Stimulated activated CD8-positive, alpha-beta memory T cell treated with anti-CD3 and anti-CD28 coated beads, Interleukin-2, amount 100 ng/mL, for 1 hour (primary cell): ENCODE measurements at places on chromosomes 7 and 10.

DNA sequence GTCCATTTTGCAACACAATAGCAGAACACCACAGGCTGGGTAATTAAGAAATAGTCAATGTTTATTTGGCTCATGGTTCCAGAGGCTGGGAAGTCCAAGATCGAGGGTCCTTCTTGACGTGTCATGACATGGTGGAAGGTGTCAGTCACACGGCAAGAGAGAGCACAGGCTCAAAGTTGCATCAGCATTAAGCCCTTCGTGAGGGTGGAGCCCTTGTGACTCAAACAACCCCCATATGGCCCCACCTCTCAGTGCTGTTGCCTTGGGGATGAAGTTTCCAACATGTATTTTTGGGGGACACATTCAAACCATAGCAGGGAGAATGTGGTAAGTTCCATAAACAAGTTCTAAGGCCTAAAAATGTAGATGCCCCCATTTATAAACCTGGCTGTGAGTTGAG lies 24.6 kb upstream of the GTPBP4 start:
- DNase-seq, result no peak

- no peak for DNase-seq
Observed at GRCh38 chr7:79782256-79782655, 328.8 kb upstream of the MAGI2 start.

GRCh38 chr7:114302858-114303257 lies 111.8 kb upstream of the FOXP2 start:
- DNase-seq, result no peak

DNA sequence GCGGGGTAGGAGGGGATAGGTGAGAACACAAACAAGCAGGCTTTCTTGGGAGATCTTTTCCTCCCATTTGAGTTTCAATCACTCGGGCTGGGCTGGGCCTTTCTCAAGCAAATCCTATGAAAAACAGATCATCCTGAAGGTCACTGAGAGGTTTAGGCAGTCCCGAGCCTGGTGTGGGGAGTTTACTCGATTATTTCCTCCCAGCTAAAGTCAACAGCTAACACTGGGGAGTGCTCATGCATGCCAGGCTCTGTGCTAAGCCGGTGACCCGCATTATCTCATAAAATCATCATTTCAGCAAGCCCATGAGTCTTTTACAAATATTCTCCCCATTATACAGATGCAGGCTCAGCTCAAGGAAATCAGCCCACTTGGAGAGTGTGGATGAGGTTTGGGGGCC lies 85.0 kb upstream of the PAX2 start:
- DNase-seq, result no peak

- no peak for DNase-seq
Observed at GRCh38 chr10:32629910-32630309, 184.0 kb downstream of the CCDC7 start.

DNA sequence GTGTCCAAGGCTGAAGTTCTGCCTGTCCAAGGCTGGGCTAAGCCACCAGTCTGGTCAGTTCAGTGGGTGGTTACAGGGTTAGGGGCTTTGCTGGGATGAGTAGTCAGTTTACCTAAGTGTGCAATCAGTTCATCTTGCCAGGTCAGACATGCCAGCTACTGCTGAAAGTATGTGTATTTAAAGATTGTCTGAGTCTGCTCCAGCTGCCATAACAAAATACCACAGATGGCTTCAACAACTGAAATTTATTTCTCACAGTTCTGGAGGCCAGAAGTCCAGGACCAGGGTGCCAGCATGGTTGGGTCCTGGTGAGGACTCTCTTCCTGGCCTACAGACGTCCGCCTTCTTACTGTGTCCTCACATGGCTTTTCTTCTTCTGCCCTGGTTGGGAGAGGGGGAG lies 52.4 kb upstream of the TNS3 start:
- no peak for DNase-seq
